ENCODE measurements at places on chromosomes 1 and 21.

GRCh38 chr1:32014948-32015273, 1.2 kb downstream of the KHDRBS1 start:
- DNase-seq, result no peak

DNA sequence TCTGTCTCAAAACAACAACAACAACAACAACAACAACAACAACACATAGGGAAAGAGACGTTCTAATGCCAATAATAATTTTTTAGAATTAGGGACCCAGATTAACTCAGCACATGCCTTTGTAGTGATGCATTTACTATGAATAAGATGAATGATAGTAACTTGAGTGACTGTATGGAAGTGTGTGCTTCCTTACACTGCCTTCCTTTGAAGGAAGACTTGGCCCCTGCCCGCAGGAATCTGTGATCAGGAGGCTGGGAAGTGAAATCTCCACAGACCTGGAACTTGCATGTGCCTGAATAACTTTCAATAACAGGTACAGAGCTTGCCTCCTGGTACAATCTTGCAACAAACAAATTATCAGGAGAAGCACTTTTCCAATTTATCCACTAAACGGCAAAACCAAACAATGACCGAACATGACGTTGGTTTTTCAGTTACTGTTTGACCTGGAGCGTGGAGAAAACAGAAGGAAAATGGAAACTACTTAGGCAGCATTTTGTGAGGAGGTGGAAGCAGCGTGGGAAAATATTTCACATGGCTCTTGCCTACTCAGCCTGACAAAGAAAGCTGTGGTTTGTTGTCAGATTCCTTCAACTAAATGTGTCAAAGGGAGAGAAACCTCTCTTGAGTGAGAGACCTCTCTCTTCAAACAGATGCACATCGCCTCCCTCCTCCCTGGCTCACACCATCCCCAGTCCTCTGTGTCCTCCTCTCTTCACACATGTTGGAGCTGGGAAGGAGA, 10.1 kb upstream of the ABCA4 start:
- no peak for DNase-seq

DNA sequence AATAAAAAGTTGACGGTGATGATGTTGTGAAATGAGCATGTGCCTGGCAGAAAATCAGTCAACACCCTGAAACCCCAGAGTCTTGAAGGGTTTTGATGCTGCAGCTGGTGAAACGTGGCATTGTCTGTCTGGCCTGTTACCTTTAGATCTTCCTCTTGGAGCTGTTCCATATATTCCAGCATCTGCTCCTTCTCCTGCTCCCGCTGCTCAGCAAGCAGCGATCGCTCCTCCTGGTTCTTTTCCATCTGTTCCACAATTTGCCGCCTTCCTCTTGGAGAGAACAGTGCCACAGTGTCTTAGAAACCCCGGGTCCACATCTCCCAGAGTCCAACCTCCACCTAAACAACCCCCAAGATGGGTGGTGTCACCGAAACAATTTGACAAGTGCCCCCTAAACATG, 15.7 kb downstream of the CFAP45 start:
- DNase-seq, result no peak

DNA sequence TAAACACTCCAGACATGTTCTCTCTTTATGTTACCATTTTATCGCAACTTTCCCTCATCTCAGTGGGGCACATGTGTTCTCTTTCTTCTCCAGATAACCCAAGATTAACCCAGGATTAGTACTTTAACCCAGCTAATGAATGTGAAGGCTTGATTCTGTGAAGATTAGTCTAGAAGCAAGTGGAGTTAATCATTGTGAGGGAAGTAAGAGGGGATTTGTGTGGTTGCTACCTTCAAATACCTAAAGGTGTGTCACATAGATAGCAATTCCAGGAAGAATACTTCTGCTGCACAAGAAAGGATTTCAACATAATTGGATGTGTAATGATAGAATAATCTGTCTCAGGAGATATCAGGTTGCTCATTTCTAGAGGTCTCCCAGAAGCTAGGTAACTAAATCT, 327.1 kb downstream of the PBX1 start:
- no peak for DNase-seq

DNA sequence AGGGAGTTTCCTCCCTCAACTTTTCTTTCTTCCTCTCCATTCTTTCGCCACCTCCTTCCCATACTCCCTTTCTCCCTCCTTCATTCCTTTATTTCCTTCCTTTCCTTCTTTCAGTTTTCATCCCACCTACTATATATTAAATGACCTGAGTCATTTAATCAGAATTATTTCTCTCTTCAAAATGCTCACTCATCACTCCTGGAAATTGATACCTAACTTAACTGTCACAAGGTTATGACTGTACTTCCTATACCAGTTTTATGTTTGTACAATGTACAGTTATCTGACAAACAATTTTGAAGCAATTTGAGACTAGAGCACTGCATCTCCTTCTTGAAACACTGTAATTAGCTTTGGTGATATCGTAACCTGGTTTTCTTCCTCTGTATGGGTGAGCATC, 41.4 kb downstream of the NEXN start:
- DNase-seq, result no peak

DNA sequence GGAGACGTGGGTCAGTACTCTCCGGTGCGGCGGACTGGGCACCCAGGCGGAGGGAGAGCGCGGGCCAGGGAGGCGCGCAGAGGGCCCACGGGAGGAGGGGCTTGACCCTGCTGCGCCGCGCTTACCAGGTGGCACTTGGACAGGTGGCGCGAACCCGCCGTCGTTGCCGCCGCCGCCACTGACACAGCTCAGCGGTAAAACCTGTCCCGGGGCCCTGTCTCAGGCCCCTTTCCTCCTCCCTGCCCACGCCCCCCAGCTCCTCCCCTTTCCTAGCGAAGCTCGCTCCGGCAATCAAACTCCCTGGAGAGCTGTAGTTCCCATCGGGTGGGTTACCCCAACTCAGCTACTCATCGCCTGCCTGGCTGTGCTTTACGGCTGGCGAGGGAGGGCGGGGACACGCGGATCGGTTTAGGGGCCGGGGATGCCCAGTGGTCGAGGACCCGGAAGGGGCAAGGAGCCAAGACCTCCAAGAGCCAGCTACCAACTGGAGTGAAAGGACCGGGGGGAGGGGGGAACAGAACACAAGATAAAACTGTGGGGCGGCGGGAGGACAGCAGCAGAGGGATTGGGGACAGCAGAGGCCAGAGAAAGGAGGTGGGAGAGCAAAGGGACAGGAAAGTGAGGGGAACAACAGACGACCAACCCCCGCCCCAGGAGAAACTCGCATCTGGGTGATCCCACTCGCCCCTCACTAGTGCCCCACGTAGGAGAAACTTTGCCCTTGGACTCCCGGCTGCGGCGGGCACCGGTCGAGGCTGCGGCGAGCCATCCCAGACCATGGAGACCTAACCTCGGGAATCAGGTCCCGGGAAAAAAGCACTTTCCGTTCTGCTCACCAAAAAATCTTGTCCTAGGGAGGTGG, 2.9 kb downstream of the GFI1 start:
- DNase-seq, result no peak

DNA sequence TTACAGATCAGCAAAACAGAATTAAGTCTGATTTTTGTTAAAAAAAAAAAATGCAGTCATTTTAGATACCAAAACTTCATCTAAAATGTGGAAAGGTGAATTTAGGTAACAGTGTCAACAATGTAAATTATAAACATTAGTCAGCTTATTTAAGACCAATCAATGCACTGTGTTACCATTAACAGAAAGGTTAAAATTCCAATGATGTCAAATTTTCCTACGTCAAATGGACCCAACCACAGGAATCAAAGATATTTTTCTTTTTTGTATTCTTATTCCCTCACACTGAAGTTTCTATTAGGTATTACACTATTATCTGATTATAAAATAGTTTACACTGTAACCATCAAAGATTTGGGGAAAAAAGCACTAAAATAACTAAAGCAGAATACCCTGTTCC, 6.5 kb downstream of the ARHGAP29 start:
- no peak for DNase-seq

DNA sequence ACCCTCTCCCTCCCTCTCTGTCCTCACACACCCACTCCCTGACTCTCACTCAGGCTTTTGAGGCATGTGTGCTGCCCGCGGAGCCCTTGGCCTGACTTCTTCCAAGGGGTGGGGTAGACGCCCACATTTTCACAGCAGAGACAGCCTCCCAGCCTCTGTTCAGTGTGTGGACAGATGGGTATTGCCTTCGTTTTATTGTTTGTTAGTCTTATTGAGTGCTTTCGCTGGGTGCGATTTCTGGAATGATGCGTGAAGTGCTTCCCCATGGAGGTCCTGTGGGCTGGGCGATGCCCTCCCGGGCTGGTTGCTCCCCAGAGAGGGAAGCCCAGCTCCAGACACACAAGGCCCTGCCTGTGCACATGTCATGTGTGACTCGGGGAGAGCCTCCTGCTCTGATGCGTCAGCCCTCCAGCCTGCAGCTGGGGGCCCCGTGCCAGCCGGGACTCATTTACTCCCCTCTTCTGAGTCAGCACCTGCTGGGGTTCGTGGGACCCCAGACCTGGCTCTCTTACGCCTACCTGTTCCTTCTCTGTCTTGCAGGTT, 14.7 kb downstream of the PDXK start:
- peak; percentile 23 for DNase-seq

- no peak for DNase-seq
Observed at GRCh38 chr21:39468559-39468958, 16.8 kb downstream of the SH3BGR start.

- DNase-seq, result no peak
Observed at GRCh38 chr1:199854686-199855321, 172.7 kb upstream of the NR5A2 start.

DNA sequence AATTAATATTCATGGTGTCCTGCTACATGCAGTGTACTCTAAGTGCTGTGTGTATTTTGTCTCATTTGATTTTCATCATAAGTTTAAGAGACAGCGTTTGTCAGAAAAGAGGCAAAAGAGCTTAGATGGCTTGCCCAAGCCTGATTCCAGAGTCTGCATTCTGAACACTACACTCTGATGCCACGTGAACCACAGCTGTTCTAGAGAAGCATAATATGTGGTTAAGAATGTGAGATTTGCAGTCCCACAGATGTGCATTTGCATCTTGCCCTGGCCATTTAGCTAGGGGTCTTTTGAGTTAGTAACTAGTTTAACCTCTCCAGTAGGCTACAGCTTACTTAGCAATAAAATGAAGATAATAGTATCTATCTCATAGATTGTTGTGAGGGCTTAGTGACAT, 9.2 kb upstream of the GADD45A start:
- no peak for DNase-seq

DNA sequence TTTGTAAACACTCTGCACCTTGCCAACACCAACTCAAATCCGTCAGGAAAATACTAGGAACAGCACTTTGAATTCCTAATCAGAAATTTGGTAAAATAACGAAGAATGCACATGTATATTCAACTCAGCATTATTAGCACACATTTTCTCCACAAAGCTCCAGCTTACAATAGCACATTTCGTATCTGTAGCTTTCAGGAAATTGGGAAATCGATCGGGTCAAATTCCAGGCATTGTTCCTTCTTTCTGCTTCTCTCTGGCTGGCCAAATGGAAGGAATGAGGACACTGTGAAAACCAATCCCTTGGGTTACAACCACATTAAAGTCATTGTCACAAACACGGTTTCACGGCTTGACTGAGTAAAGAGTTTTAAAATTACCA, 58.6 kb downstream of the NPHP4 start:
- no peak for DNase-seq

GRCh38 chr1:108742253-108742652, 4.2 kb upstream of the STXBP3 start:
- DNase-seq, result no peak

GRCh38 chr1:116538544-116538943, 32.3 kb downstream of the CD58 start:
- DNase-seq, result no peak

DNA sequence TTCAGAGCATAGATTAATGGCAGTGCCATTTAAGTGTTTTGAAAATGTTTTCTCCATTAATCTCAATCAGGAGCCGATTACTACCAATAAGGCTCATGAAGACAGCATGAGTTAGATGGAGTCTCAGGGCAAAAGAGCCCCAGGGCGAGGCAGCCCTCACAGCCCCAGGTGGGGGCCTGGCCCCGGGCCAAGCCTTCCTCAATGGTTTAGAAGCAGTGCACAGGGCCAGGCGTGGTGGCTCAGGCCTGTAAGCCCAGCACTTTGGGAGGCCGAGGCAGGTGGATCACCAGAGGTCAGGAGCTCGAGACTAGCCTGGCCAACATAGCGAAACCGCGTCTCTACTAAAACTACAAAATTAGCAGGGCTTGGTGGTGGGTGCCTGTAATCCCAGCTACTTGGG, 348.1 kb upstream of the VAMP3 start:
- DNase-seq, result no peak

DNA sequence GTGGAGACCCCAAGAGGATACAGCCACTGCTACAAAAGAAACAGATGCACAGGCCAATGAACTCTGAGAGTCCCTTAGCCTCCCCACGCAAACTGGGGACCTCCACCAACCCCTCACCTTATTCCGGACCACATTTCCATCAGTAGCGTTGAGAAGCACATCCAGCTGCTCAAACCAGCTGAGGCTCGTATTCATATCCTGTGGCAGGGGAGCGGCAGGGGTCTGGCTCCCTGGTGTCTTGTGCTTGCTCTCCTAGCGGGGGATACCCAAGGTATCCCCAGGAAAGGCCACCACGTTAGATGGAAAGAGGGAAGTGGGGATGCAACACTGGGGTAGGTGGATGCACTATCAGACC, 481 bp downstream of the CCDC163 start:
- DNase-seq, result no peak

GRCh38 chr1:28602536-28603439, 10.7 kb downstream of the RAB42 start:
- DNase-seq, result peak; percentile 48

DNA sequence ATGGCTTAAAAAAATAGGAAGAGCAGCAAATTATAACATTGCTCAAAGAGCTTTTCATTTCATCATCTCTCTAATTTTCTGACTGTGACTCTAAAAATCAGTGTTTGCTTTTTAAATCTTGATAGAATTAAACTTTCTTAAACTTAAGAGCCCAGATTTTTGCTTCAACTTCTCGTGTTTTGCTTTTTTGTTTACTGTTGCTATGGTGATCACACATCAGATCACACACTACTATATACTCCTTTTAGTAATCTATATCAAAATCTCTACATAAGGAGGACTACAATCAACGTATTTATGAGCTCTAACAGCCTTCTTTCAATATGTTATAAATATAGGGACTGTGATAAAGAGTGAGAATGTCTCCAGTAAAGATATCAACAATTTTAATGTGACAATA, 537.3 kb downstream of the KCNT2 start:
- DNase-seq, result no peak

DNA sequence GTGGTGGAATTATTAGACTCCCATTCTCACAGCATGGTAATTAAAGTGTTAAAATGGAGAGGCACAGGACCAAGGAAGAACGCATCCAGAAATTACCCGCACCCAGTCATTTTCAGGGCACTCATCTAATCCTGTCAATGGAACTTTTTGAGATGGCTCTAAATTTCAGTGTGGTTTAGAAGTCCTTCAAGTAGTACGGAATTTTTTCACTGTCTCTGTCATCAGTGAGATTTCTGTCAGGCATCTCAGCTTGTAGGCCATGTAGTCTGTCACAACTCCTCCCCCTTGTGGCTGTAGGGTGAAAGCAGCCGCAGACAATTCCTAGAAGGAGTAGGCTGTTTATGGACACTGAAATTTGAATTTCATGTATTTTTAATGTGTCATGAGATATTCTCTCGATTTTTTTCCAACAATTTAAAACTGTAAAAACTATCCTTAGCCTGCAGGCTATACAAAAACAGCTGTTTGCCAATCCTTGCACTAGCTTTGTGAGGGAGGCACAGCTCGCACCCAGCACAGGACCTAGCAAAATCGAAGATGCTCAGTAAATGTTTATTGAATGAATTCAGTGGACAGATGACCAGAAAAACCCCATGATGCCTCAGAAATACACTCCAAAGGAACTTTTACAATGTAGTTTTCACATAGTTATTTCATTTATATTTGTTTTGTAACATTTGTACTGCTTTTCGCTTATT, 6.6 kb upstream of the NUP133 start:
- DNase-seq, result peak; percentile 87

Data from hippocampal formation (tissue), 2 donors.